ENCODE measurements at places on chromosomes 11 and 22.
A peak's percentile ranks its signal among the peaks of the same experiment; 100 is the strongest.

- DNase-seq = no peak
Observed at GRCh38 chr11:12694183-12694531, 19.9 kb downstream of the TEAD1 start.

GRCh38 chr11:120182790-120183491 is 27.9 kb upstream of the OAF start:
- peak; percentile 28 for DNase-seq

GRCh38 chr11:26109658-26110368 is 222.1 kb upstream of the ANO3 start:
- DNase-seq = no peak

GRCh38 chr11:35237860-35238715 is 99.1 kb downstream of the CD44 start:
- no peak for DNase-seq

DNA sequence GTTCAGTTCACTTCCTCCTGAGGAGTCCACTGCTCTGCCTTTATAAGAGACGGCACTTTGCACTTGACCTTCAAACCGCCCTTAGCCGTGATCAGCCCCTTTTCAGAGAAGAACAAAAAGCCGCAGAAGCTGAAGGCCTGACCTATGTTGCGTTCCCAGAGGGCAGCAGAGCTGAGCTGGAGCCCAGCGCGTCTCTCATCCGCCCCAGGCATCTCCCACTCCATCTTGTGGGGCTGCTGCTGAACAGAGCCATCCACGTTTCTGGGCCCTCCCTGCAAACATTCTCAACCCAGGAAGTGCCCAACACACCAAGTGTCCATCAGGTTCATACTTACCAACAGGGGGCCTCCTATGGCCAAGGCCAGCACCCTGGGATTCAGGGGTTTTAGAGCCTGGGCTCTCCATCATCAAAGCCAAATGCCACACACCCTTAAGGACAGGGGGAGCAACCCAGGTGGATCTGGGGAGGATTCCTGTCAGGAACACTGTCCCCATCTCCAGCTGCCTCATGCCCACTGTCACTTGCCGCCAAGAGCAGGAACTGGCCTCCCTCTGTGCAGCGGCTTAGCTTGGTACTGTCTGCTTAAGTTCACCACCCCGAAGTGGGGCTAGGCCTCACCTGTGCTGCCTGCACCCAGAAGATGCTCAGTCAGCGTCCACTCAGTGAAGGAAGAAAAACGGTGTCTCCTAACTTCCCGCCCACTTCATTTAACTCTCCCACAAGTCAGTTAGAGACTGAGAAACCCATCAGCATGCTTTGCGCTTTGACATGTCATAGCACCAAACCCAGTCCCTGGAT is 16.0 kb upstream of the EFCAB6 start:
- DNase-seq = no peak

DNA sequence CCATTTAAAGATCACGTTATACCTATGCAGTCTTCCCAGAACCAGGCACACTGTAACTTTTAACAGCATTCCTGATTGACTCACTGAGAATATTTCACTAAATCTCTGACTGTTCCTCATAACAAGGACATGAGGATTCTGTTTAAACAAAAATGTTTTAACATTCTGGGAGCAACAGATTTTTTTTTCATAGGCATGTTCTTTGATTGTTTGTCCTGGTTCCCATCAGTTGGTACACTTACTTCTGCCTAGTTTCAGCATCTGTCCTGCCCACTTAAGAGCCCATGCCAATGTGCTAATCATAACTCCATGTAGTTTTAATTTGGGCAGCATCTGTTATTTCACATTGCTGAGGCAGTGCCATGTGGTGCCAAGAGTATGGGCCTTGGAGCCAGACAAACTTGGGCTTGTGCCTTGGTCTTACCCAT is 138.5 kb upstream of the CTSC start:
- DNase-seq = no peak

- DNase-seq = no peak
Observed at GRCh38 chr22:46536537-46537224, 739 bp downstream of the CELSR1 start.

- no peak for DNase-seq
Observed at GRCh38 chr11:91840640-91841240, 383.9 kb upstream of the FAT3 start.

GRCh38 chr11:78370406-78371172 is 47.0 kb downstream of the GAB2 start:
- no peak for DNase-seq

- no peak for DNase-seq
Observed at GRCh38 chr11:8219257-8220021, 44.2 kb downstream of the LMO1 start.

DNA sequence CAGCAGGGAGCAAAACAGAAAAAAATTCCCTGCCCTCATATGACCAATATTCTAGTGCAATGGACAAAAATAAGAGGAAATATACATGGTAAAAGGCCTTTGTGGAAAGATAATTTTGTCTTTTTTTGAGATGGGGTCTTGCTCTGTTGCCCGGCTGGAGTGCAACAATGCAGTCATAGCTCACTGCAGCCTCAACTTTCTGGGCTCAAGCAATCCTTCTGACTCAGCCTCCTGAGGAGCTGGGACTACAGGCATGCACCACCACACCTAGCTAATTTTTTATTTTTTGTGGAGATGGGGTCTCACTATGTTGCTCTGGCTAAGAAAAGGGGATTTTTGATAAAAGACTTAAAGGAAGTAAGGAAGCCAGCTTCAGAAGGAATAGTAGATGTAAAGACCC is 25.7 kb upstream of the DDX10 start:
- no peak for DNase-seq

DNA sequence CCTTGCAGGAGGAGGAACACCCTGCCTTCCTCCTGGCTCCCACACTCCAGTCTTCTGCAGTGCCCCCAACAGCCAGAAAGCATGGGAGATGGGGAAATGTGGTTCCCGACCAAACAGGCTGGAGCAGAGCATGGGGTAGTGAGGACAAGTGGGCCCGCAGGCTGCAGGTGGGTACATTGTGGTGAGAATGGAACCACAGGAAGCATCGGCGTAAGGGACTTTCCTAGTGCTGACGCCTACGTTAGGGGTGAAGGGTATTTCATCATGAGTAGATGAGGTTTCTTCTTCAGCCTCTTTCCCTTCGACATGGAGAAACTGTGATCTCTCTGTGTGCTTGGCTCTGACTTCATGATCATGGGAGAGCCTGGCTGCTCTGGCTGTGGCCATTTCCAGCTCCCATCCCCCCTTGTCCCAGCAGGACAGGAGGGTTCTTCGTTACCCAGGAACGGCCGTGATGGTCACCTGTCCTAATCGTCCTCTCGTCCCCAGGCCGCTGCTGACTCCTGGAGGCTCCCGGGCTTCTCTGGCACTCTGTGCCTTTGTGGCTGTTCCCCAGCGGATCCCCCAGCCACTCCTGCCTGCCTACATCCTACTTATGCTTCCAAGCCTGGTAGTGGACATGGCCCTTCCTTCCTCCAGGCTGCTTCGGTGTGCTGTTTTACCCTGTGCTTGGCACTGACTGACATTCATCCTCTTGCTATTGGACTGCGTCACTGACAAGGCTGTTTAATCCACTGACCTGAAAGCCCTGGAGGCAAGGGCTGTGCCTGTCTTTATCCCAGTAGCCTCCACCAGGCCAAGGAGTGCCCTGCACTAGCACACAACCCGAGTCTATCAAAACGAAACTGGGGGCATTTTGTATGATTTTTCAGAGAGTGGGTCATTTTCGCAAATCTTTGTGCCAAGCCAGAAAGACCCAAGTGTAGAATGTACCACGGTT is 65.2 kb upstream of the CECR2 start:
- DNase-seq = peak; percentile 49

- no peak for DNase-seq
Observed at GRCh38 chr11:73372375-73372993, 3.7 kb upstream of the RELT start.

DNA sequence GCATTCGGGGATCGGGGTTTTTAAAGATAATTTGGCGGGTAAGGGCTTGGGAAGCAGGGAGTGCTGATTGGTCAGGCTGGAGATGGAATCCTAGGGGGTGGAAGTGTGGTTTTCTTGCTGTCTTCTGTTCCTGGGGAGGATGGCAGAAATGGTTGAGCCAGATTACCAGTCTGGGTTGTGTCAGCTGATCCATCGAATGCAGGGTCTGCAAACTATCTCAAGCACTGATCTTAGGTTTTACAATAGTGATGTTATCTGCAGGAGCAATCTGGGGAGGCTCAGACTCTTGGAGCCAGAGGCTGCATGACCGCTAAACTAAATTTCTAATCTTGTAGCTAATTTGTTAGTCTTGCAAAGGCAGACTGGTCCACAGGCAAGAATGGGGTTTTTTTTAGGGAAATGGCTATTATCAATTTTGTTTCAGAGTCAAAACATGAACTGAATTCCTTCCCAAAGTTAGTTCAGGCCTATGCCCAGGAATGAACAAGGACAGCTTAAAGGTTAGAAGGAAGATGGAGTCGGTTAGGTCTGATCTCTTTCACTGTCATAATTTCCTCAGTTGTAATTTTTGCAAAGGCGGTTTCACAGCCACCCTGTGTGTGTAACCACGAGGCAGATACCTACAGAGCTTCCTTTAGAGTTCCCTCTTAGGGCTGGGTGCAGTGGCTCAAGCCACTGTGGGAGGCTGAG is 10.2 kb downstream of the SCGB1A1 start:
- no peak for DNase-seq

GRCh38 chr11:114167355-114167754 is 107.8 kb downstream of the ZBTB16 start:
- no peak for DNase-seq

GRCh38 chr11:129612447-129612961 is 203.1 kb upstream of the TMEM45B start:
- DNase-seq = no peak

DNA sequence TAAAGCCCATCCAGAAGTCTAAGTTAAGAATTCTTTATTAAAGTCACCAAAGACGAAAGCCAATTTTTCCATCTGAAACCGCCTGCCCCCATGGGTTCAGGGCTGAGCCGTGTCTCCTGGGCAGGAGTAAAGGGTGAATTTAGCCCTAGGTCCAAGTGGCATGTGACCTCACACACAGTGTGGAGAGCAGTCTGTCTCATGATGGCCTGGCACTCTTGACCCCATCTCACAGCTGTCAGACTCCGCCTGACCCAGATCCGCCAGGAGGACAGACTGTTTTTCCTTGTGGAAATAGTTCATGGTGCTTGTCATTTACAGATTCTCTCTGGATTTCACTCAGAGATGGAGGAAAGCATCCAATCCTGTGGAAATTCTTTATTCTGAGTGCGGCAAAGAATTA is 109.7 kb downstream of the GALNT18 start:
- no peak for DNase-seq

DNA sequence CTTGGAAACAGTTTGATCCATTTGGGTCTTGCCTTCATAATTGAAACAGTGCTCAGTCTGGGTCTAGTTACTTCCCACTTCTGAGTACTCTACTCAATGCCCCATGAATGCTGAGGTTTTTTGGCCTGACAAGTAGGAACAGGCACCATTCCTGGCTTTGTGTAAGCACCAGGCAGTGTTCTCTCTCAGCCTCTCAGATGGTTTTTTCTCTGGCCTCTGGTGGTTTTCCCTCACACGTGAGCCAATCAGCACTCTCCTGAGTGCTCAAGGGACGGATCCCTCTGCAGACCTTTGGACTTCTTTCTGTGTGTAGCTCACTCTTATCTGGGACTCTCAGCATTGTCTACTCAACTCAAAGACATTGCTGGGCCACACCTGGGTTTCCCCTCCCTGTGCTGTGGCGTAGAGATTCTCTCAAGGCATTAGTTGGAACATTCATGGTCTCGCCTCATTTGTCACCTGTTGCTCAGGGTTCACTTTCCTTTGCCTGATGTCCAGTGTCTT is 21.3 kb downstream of the SIK2 start:
- DNase-seq = no peak

- DNase-seq = no peak
Observed at GRCh38 chr22:26124991-26125725, 44.1 kb upstream of the SEZ6L start.

- DNase-seq = no peak
Observed at GRCh38 chr11:63502252-63502820, 3.5 kb upstream of the LGALS12 start.

- DNase-seq = no peak
Observed at GRCh38 chr22:40363059-40363458, 7.3 kb upstream of the SGSM3 start.

DNA sequence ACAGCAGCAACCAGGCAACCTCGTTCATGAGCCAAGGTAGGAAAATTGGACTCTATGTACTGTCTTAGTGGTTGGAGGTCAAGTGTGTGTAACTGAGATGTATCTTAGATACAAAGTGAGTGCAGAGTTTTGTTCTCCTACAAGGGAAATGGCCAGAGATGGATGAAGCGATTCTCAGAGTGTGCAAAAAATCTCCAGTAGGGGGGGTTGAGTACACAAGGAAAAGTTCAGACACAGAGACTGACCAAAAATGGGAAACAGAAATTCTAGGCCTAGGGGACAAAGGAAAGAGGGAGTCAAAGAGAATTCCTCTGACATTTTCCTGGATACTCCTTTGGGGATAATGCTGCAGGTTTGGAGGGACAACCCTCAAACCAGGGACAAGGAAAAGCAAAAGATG is 38.2 kb upstream of the OR5AK2 start:
- no peak for DNase-seq

GRCh38 chr11:90585491-90585890 is 362.6 kb upstream of the CHORDC1 start:
- DNase-seq = no peak

DNA sequence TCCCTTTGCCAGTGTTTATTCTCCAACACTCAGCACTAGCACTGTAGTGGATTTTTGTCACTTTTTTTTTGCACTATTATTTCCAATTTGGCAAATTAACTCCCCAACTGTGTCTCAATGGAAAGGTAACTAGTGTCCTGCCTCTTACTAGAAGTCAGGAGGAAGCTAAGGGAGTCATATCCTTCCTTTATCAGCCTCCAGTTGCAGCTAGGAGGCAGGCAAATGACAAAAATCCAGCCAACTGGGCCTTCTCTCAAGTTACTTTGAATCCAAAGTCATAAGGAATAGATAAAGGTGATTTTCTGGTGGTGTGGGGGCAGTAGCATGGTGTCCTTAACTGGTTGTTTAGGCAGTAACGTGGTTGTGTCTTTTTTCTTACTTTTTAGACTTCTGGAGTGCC is 15.6 kb upstream of the P4HA3 start:
- DNase-seq = no peak

DNA sequence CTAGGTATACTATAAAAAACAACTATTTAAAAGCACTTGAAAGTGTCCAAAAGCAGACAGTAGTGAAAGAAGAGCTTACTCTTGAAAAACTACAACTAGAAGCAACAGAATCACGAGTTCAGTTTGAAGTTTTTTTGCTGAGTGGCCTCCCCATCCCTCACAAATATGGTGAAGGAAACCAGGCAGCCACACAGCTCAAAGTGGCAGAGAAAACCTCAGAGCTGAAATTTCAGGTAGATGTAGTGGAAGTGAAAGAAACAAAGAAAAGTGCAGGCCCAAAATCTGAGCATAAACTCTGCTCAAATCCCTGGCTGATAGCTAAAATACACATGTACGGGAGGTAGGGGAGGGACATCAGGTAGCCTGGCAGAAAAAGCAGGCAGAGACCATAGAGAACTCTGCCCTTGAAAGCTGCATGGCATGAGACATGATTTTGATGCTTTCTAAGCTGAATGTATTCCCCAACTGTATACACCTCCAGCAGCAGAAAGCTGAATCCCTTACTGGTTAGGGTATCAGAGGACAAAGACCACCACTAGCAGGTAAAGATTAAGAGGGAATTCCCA is 12.1 kb downstream of the BTBD10 start:
- DNase-seq = no peak

Measured in CD4-positive, alpha-beta T cell (primary cell).